ENCODE measurements at places on chromosomes 1 and 21.
A peak's percentile ranks its signal among the peaks of the same experiment; 100 is the strongest.

- peak; percentile 41 for DNase-seq
Observed at GRCh38 chr1:19384113-19384512, 72.0 kb downstream of the SLC66A1 start.

DNA sequence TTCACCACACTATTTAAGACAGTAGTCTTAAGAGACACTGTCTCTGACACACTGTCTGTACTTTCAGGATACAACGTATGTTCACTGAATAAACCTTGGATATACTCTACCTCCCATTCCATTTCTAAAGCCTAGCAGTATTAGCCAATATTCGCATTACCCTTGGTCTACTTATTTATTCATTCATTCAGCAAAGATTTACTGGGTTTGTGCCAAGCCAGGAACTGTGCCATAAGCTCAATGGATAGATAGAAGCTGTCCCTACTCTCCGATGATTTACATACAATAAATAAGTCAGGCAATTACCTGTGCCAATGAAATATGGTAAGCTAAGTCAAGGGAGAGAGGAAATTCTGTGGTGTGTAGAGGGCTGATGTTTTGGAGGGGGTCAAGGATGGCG is 195.2 kb upstream of the RAB4A start:
- no peak for DNase-seq

DNA sequence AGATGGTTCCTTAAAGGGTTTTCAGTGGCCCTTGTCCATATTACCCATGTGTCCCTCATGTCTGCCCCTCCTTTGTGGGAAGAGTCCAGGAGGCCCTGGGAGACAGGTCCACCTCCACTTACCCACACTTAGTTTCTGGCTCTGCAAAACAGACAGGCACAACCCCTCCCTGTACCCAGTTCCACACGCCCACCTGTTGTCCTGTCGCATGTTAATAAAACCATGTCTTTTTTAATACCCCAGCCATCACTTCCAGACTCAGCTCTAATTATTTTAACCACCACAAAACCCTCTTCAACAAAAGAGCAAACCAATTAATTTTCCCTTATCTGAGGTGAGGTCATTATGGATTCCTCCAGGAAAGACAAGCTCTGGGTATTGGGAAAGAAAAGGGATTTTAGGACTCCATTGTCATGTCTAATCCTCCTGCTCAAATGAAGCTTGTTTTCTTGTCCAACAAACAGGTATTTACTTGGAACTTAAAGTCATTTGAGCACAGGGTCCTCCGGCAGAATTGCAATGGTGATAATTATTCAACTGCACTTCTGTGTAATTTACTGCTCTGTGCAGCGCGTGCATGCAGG is 68.9 kb downstream of the CCDC185 start:
- no peak for DNase-seq

GRCh38 chr1:90713741-90714509 is 3.2 kb downstream of the BARHL2 start:
- DNase-seq: peak; percentile 7

DNA sequence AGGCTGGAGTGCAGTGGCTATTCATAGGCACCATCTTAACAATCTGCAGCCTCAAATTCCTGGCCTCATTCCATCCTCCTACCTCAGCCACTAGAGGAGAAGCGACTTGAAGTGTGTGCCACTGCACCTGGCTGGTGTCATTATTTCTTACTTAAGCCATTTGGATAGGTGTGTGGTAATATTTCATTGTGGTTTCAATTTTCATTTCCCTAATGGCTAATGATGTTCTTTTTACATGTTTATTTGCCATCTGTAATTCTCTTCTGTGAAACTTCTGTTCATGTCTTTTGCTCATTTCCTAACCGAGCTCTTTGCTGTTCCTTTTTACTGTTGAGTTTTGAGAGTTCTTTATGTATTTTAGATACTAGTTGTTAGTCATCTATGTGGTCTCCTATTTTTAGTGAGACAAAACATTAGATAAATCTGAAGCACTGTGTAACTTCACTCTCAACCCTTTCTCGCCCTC is 66.8 kb downstream of the SLC27A3 start:
- peak; percentile 10 for DNase-seq

- DNase-seq: no peak
Observed at GRCh38 chr21:18058731-18059398, 185.8 kb upstream of the CHODL start.

GRCh38 chr1:164613176-164613575 is 54.2 kb downstream of the PBX1 start:
- DNase-seq: peak; percentile 77

DNA sequence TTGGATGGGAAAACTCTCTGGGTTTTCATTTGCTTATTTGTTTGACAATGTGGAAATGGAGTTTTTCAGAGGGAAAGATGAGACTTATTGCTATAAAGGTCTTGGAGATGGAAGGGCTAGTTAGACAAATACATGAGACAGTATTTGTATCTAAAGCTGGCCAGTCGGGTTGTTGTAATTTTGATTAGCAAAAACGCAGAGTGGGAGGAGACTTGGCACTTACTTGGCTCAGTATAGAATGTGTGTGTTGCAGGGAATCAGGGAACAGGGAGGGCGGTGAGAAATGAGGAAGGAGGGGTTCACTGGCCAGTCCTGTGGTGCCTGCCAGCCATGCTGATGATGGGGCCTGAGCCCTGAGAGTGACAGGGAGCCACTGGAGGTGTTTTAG is 6.0 kb upstream of the FOXE3 start:
- DNase-seq: no peak

- DNase-seq: no peak
Observed at GRCh38 chr1:25727635-25728286, 72.2 kb upstream of the SELENON start.
